IgD-negative memory B cell (primary cell): ENCODE measurements at places on chromosomes 3 and 15. TPM values are rescaled to one million over a fixed set of nuclear protein-coding genes. Genes with fewer than 3 reads are reported as not detected.

CPEB1 gene
- 0.11 TPM for polyA plus RNA-seq

BDH1 gene
- polyA plus RNA-seq, result 19.0 TPM

GPR27 gene
- 0.11 TPM for polyA plus RNA-seq

CGNL1 gene
- polyA plus RNA-seq, result 0.16 TPM

COL8A1 gene
- not detected for polyA plus RNA-seq

STRA6 gene
- polyA plus RNA-seq, result not detected

NANOGP8 gene
- polyA plus RNA-seq, result not detected

EFHB gene
- polyA plus RNA-seq, result 1.0 TPM

TRIM71 gene
- polyA plus RNA-seq, result not detected

TEX264 gene
- polyA plus RNA-seq, result 100 TPM

AMT gene
- polyA plus RNA-seq, result 1.3 TPM

CTDSPL gene
- not detected for polyA plus RNA-seq

MYO5C gene
- 0.88 TPM for polyA plus RNA-seq

SOX14 gene
- polyA plus RNA-seq, result not detected

PP2D1 gene
- polyA plus RNA-seq, result 0.64 TPM

LARP6 gene
- polyA plus RNA-seq, result not detected

PROS1 gene
- polyA plus RNA-seq, result 0.26 TPM

GANC gene
- 48.0 TPM for polyA plus RNA-seq

NOX5 gene
- polyA plus RNA-seq, result not detected

ZIC1 gene
- not detected for polyA plus RNA-seq

TMA7 gene
- 701 TPM for polyA plus RNA-seq

TNIK gene
- polyA plus RNA-seq, result 3.0 TPM

SLC9A9 gene
- 9.1 TPM for polyA plus RNA-seq
